ENCODE measurements at places on chromosomes 11 and 22.
A peak's percentile ranks its signal among the peaks of the same experiment; 100 is the strongest.

DNA sequence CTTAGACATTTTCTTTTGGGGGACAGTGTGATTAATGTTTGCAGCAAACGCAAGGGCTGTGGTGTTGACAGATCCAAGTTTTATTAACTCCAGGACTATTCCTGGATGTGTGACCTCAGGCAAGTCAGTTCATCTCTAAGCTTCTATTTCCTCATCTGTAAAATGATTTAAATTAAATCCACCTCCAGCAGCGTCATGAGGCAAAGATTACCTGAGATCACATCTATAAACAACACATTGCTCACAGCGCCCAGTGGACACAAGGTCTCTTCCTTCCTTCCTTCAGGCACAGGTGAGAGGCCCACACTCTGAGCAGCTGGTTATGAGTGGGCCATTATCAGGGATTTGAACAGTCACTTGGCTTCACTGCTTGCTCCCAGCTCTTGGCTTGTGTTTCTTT lies 111.2 kb upstream of the RASSF10 start:
- DNase-seq = no peak

DNA sequence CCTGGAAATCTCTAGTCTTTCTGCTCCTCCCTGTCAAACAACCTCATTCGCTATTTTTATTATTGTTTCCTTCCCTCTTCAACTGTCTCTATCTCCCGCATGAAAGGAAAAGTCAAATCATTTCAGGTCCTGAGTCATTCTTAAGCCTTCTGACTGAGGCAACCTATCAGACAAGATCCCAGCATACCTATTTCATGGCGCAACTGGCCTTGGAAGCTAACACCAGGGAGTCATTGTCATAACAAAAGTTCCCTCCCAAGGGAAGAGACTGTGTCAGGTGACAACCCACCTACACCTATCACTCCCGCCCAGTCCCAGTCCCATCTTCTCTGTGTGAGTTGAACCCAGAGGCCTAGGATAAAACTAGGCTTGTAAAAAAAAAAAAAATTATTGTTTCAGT lies 10.2 kb upstream of the ARHGAP42 start:
- DNase-seq = no peak

- DNase-seq = no peak
Observed at GRCh38 chr22:31281733-31282132, 10.6 kb downstream of the PIK3IP1 start.

- DNase-seq = no peak
Observed at GRCh38 chr11:2580571-2581001, 119.2 kb downstream of the KCNQ1OT1 start.

- DNase-seq = no peak
Observed at GRCh38 chr11:7088921-7089320, at the start of gene RBMXL2. RBMXL2 (plus strand) TSS chr11:7088998; CDS start chr11:7089121, 123 bp downstream.

- peak; percentile 87 for DNase-seq
Observed at GRCh38 chr11:102727890-102728289, 3.1 kb upstream of the MMP8 start.

DNA sequence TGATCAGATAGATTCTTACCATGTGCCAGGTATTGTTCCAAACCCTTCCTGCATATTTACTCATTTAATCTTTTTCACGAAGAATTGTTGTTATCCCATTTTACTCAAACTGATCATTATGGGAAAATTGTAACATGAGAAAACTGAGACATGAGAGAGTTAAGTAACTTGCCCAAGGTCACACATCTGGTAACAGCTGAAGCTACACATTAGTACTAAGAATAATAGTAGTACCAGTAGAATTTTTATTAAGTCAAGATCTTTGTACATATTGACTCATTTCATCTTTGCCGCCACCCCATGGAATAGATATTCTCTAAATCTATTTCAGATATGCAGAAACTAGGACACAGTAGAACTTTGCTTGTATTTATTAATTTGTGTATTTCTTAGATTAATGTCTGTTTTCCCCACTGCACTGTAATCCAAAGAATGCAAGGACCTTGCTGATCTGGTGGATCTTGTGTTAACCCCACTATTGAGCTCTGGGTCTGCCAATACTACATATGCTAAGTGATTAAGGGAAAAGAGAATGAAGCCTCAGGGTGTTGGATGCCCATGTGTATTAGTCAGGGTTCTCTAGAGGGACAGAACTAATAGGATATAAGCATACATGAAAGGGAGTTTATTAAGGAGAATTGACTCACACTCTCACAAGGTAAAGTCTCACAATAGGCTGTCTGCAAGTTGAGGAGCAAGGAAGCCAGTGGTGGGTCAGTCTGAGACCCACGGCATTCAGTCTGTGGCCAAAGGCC lies 72.8 kb downstream of the PARVA start:
- DNase-seq = no peak

DNA sequence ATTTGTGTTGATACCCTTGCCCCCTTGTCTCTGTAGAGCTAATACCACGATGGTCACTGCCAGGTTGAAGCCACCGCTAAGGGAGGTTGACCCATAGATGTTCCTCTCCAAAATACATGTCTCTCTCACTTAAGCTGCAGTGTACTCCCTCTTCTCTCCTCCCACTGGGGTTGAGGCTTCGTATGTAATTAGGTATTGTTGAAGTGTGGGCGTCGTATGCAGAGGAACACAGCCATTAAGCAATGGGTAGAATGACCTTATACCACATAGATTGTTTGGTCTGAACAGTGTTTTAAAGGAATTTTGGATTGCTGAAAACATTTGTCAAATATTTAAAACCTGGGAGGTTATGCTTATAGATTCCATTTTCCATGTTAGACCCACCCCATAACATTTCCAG lies 71.9 kb downstream of the TRAF6 start:
- DNase-seq = no peak

DNA sequence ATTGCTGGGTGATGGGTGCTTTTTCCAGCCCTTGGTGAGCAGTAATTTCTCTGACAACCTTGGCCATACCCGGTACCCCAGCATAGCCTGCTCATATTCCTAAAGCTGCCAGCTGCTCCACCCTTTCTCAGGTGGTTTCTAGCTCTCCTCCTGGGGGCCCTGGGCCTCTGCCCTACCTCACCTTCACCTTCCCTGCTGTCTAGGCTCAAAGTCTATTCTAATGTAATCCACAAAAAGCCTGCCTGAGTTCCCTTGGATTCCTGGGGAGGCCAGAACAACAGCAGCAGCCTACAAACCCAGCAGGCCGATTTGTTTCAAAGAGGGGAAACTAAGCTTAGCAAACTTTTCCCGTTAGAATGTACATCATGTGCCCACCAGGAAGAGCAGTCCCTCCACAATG lies 117.6 kb downstream of the DSCAML1 start:
- DNase-seq = no peak

DNA sequence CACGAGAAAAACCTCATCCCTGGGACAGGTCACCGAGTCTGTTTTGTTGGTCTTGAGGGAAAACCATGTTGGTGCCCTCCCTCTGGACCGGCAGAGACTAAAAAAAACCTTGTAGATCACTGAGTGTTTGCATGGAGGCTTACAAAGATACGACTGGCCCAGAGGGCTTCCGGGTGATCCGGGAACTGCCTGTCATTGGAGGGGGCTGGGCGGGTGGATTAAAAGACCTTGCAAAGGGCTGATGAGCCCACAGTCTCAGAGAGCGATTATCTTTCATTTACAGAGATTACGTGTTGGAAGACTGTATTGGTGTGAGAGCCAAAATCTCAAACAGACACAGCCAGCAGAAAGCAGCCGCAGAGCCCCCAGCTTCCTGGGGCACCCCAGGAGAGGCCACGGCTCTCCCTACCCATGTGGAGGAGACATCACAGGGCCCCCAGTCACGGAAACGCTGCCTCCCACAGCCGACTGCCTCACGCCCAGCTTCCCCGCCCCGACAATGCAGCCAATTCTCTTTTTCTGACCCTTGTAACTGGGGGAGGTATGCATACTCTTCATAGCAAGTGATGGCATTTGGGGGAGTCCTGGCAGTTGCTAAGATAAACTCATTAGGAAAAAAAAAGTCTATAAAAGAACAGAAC lies 426.4 kb downstream of the CTTN start:
- DNase-seq = no peak
